ENCODE measurements at places on chromosomes 16 and 17.

- H3K27me3 ChIP-seq = no peaks in the 10 kb centered on the region
- H3K36me3 ChIP-seq = no peaks in the 10 kb centered on the region
- peaks cover 4% of the 10 kb centered on the region for H3K4me1 ChIP-seq
- no peak overlapping the region for H3K4me3 ChIP-seq
These were observed 92.4 kb upstream of the HSBP1 start for GRCh38 chr16:83715217-83715920.

GRCh38 chr17:64399071-64399766 lies 8.6 kb upstream of the PECAM1 start:
- no peak overlapping the region for H3K4me3 ChIP-seq
- H3K27ac ChIP-seq = peak overlapping the region; percentile 17
- H3K27me3 ChIP-seq = no peaks in the 10 kb centered on the region

DNA sequence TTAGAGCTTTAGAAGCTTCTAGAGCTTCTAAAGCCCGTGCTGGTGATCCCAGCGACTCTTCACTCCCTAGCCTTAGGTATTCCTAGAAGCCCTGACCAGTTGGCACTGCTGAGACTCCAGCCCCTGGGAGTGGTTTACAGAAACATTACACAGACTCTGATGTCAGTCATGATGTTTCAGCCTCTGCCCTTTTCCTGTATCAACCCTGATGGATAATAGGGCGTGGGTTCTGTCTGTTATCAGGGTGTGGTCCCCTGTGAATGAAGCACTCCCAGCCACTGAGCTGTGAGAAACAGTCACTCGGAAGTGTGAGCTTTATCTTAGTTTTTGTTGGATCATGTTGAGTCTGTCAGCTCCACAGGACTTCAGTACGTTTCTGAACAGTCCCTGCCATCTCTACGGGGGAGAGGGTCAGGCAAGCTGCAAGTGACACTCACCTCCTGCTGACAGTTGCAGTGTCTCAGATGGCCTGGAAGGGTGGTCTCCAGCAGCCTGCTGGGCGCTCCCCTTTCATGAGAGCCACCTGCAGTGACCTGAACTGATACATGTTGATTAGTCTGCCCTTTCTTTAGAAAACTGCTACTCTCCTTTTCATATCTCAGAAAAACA lies 12.8 kb downstream of the GOSR2 start:
- no peaks in the 10 kb centered on the region for H3K27me3 ChIP-seq
- H3K4me1 ChIP-seq = no peaks in the 10 kb centered on the region
- H3K27ac ChIP-seq = no peak overlapping the region
- no peak for DNase-seq
- no peak overlapping the region for H3K4me3 ChIP-seq

GRCh38 chr17:79940459-79941087 lies 95.1 kb downstream of the TBC1D16 start:
- no peak overlapping the region for H3K27ac ChIP-seq
- peaks cover 5% of the 10 kb centered on the region for H3K27me3 ChIP-seq
- H3K36me3 ChIP-seq = no peaks in the 10 kb centered on the region
- DNase-seq = no peak
- no peak overlapping the region for H3K4me3 ChIP-seq

DNA sequence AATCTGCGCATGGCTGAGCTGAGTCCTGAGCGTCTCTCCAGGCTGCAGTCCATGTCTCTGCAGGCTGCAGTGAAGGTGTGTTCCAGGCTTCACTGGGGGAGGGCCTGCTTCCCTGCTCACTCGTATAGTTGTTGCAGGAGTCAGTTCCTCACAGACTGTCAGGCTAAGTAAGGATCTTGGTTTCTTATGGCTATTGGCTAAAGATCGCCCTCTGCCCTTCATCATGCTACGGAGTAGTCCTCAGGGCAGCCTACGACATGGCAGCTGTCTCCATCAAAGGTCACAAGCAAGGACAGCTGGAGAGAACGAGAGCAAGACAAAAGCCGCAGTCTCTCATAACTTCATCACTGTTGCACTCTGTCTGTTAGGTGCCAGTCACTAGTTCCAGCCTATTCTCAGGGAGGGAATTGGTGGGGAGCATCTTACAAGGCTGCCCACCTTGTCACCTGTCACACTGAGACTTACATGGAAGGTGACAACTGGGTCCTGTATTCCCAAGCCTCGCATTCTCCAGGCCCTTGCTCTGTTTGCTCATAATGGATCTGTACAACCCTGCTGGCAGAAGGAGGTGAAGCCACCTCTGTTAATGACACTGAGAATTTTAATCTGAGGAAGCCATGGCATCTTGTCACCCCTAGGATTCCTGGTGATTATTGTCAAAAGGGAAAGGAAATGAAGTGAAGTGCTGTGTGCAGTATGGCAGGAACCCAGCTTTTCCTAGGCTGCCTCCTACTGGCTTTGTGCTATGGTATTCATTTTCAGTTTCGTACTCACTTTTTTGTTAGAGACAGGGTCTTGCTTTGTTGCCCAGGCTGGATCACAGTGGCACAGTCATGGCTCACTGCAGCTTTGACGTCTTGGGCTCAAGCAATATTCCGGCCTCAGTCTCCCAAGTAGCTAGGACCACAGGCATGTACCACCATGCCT lies 43.4 kb downstream of the MFSD11 start:
- no peak overlapping the region for H3K4me3 ChIP-seq
- H3K27me3 ChIP-seq = no peaks in the 10 kb centered on the region
- DNase-seq = peak; percentile 20
- peaks cover 5% of the 10 kb centered on the region for H3K4me1 ChIP-seq
- H3K27ac ChIP-seq = no peak overlapping the region
- H3K36me3 ChIP-seq = peaks cover 13% of the 10 kb centered on the region

DNA sequence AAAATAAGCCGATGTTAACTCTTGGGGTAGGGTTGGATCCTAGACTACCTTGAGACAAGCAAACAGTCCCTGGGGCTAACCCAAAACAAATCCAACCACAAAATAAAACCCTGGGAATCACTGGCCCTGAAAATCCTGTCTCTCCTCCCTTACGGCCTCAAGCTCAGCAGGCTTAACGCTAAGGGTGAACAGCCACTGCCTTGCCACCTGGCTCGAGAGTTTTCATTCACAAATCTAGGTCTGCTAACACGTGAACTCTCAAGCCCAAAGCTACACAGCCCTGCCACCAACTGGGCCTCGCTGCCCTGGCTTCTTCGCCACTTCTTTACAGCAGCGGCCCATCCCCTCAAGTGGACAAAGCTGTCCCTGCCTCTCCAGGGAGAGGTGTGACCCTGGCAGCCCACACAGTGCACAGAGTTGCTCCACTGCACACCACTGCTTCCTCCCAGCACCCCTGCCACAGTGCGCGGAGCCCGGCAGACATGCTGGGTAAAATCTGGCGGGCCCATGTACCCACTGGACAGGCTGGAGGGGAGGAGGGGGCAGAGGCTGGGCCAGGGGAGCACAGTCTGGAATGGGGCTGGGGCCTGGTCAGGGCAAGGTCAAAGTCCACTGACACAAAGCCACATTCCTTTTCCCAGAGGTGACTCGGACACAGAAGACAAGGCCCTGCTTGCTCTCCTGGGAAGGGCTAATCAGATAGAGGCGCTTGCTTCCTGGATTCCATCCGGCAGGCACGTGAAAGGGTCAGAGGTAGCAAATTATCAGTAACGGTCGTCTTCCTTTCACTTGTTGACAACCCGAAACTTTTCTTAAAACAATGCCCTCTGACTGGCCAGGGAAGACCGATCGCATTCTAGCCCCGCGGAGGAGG lies 996 bp downstream of the PCYT2 start:
- H3K27me3 ChIP-seq = no peaks in the 10 kb centered on the region
- H3K4me1 ChIP-seq = peaks cover 17% of the 10 kb centered on the region
- H3K4me3 ChIP-seq = peak overlapping the region; percentile 88
- H3K27ac ChIP-seq = peak overlapping the region; percentile 81
